ENCODE measurements at places on chromosomes 12 and 14. TPM values are rescaled to one million over a fixed set of nuclear protein-coding genes. Genes with fewer than 3 reads are reported as not detected.

Gene BDKRB1
- total RNA-seq = 1.8 TPM

Gene ITGA7
- 278 TPM for total RNA-seq

DNA sequence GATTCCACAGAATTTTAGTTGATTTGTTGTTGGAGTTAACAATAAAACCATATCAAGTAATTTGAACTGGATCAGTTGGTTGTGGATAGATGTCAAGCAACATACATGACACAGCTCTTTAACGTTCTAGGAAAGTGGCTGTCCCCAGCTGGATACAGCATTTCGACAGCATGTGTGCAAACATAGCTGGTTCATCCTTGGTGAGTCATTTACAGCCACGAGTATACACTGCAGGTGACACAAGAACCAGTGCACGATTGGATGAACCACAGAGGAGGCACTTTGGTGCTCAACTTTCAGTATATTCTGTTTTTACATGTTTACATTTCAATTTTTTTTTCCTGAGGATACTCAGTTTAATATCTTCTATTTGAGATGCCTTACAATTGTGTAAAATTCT lies 242.4 kb downstream of the TMEM117 start:
- DNase-seq = no peak

DNA sequence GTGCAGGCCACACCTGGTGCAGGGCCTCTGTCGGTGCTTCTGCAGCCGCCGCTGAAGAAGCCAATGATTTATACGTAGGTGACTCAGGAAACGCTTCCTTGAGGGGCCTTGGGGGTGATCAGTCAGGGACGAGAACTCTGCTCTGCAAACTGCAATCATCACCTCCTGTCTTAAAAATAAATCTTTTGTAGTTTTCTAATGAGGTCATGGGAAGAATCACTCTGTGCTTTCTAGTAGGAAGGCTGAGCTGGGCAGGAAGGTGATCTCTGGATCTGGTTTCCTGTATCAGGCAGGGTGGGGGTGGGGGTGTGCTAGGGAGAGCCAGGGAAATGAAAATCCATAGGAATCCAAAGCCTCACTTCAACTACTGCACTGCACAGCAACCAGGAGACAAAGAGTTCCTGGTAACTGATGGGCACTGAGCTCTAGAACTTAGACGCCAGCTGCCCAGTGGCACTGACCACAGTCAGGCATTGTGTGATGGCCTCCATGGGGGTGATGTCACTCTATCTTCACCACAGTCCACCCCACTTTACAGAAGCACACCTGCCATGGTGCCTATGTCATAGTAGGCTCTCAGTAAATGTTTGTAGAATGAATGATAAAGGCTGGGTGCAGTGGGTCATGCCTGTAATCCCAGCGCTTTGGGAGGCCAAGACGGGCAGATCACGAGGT lies 292.4 kb upstream of the PWP1 start:
- DNase-seq = no peak

DNA sequence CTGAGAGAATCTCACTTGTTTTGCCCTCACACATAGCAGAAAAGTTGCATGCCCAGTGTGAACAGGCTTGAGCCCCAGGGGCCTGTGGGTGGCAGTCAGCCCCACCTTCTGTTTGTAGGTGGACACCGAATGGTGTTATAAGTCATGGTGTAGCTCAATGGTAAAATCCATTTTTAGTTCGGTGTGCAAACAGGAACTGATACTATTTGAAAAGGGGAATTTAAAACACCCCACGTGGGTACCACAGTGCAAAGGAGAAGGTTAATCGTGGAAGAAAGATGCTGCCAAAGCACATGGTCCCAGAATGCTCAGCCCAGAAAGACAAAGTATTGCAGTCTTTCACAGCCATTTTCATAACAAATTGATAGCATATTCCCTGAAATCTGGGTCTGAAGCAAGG lies 71.8 kb upstream of the GZMB start:
- no peak for DNase-seq

GRCh38 chr12:27780612-27781408 lies 774 bp upstream of the MANSC4 start:
- peak; percentile 29 for DNase-seq

- peak; percentile 82 for DNase-seq
These were observed 34.0 kb downstream of the FIGNL2 start for GRCh38 chr12:51814311-51815088.
